Kidney tubule cell (primary cell): ENCODE measurements at places on chromosomes 1 and 21.
A peak's percentile ranks its signal among the peaks of the same experiment; 100 is the strongest.

- DNase-seq = peak; percentile 4
Measured at GRCh38 chr1:197619008-197619640, 156.2 kb downstream of the DENND1B start.

DNA sequence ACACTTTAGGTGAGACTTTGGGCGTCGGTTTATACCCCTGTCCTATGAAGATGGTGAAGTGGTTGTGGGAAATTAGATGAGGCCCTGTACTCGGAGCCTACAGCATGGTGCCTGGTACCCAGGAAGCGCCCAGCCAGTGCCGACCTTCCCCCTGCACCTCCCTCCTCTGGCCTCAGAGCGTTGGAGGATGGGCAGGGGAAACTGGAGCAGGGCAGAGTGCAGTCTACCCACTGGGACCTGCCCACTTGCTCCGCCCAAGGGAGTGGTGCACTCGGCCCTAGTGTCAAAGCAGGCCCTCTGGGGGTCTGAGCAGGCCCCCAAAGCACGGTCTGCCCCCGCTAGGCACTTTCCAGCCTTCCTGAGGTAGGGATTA, 13.0 kb upstream of the TTC22 start:
- DNase-seq = no peak

DNA sequence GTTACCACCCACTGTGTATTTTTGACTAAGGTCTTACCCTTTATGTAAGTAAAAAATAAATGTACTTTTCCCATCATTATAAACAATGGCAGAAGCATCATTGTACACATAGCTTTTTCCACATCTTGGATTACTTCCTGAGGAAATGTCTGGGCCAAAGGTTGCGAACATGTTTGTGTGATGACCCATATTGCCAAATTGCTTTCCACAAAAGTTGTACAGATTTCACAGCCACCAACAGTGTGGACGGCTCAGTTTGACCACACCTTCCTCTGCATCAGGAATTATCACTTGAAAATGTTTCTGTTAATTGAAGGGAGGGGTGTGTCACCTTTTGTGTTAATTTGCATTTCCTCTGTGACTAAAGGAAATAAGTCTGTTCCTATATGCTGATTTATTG, 25.7 kb downstream of the AKNAD1 start:
- DNase-seq = no peak

DNA sequence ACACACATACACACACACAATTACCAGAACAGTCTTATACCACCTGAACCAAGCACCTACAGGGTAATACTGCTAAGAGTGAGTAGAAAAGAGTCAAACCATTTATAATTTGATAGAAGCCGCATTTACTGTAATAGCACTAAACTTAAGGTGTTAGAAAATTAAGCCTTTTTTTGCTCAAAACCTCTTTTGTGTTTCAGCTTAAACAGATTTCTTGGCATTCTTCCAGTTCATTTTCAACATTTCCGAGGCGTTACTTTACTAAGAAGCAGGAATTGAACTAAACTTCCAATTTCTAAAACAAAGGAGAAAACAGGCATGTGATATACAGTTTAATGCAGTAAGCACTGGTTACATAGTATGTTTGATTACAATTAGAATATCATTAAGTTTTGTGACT, 387.2 kb downstream of the NCAM2 start:
- no peak for DNase-seq

DNA sequence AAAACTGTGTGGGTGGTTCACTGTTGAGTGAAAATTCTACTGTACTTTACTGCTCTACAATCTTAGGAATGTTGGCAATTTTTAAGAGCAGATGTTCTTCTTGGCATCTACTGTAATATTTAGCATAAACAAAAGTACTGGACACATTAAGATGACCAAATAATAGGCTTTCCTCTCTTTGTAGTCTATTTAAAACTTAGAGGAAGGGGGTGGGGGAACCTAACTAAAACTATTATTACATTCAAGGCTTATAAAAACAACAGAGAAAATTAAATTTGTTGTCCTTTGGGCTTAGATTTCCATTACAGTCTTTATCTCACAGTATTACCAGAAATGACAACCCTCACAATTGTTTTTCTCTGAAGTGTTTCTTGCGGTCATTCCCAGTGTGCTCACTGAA, 181.2 kb downstream of the PLPPR4 start:
- no peak for DNase-seq

DNA sequence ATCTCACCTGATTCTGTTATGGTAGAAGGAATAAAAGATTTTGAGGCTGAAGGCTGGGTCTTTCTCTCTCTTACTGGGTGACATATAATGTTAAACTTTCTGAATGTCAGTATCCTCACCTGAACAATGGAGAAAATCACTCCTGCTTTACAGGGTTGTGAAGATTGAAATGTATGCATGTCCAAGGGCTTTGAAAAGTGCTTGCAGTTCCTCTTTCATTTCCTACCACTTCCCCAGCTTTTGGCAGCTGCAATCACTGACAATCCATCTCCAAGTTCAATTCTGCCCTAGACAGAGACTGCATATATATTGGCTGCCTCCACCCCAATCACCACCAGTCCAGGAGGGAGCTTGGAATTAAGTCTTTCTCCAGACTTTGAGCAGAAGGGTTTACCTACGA, 39.8 kb downstream of the FAM78B start:
- no peak for DNase-seq

GRCh38 chr1:6832531-6833188, 47.4 kb downstream of the CAMTA1 start:
- DNase-seq = no peak

DNA sequence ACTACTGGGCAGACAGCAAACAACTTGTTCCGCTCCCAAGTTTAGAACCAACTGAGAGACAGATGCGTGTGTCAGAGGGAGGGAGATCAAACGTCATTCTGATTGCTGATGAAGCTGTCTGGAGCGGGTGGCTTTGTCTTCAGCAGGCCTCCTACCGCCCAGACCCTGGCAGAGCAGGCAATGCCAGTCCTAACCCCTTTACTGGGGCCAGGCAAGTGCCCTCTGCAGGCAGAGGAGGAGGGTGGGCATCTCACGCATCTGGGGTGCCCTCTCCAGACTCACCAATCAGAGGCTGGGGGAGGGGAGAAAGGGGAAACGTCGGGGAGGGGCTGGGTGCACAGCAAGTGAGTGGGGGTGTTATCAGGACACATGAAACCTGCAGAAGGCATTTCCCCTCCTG, 126.6 kb downstream of the ACTL8 start:
- DNase-seq = no peak

DNA sequence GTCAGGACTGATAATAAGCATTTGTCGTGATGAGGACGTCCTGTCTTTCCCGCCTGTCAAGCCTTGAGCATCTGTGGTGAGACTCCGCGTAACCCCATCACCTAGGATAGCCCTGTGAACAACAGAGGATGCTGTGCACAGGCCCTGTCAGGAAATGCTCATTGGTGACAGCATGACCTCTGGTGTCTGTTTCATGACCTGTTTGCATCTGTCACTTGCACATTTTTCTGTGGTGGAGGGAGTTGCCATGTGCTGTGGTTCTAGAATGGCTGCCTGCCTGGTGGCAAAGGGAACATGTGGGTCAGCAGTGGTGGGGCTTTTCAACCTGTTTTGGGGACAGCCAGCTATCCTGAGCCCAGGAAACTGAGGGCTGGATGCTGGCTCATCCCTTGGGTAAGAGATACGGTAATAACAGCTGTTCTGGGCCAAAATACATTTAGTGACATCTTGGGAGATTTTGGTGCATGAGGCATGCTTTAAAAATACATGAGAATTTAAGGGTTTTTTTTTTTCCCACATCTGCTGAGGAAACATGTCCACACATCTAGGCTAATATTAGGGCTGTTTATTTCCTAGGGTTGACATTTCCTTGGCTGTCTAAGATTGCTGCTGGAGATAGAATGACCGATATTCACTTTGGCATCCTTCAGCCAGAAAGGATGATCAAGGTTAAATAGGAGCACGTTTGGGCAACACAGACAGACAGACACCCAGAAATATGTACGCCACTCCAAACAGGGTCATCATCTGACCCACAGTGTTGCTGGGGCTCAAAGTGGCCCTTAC, 52.9 kb downstream of the KCNC4 start:
- no peak for DNase-seq

DNA sequence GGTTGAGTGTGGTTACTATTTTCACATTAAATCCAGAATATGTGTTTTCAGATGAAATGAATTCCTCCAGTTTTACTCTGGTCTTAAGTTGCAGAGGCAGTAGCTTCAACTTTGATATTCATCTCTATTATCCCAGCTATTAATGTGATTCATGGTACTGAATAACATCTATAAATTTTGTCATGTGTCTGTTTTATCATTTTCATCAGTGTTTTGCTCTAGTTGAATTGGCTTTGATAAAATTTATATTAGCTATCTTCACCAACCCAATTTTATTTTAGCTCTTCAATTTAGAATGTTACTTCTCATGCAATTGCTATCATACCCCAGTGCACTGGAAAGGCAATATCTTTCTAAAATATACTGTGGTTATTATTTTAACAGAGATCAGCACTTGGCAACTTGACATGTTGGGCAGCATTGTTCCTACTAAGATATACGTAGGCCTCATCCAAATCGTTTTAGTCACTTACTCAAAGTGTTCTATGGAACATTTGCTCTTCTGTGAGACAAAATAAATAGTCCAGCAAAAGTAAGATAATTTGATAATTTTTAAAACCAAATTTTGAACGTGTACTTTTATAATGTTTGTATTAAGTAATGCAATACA, 184.3 kb downstream of the NCAM2 start:
- DNase-seq = no peak

- peak; percentile 65 for DNase-seq
Measured at GRCh38 chr1:55893155-55893554, 678.0 kb upstream of the USP24 start.

DNA sequence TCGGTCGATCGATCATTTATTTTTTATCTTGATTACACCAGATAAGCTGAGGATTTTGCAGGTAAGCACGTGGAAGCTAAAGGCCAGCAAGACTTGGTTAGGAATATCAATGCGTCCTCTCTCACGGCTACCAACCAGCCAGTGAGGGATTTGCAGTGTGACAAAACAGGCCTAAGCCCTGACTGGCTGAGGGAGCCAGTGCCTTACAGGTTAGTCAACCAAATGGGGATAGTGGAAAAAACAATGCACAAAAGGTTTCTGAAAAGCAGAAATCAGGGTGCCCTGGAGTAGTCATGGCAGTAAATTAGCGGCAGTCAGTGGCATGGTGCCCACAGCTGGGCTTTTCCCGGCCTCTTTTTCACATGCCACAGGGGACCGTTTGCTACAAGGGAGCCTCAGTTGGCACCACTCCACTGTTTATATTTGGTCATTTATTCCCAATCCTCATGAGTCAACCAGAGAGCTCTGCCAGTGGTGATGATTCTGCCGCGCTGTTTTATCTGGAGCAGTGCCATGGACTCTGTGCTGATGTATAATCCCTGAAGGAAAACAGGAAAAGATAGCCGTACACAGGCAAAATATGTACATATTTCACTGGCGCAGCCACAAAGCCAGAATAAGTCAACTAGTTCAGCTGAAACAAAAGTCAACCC, 167.6 kb downstream of the RHOU start:
- DNase-seq = peak; percentile 96

GRCh38 chr1:6183520-6183989, 3.4 kb upstream of the CHD5 start:
- peak; percentile 52 for DNase-seq

DNA sequence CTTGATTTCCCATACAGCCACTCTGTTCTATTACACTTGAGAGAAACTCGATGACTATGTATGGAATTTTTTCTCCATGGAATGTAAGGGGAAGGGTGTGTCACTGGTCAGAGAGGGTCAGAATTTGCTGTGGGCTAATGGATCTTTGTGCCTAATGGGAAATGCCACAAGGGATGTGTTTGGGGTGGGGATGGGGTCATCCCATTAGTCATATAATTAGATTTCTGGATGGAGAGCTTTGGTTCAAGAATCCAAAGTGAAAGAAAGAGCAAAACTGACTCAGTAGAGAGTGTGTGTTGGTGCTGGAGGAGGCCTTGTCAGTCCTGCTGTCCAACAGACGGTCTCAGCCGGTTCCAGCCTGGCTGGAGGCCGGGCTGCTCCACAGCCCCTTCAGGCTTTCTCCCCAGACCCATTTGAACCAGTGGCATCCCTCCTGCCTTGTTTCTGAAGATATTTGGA, 86.4 kb downstream of the LAMC2 start:
- DNase-seq = peak; percentile 81

DNA sequence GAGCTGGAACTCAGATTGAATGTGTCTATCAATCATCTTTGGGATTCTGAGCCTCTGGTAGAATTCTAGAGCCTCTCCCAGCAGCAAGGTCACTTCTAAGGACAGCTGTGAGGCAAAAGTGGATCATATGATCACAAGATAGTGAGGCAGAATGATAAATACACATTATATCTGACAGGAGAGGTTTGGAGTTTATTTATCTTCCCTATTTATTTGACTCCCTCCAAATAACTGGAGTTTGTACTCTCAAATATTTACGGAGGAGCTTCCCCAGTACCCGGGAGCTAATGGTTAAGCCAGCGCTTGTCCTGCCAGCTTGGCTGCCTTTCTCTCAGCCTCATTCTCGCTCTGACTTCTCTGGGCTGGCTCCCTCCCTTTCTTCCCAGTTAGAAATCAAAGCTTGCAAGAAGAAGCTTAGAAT, 2.3 kb downstream of the HMGCS2 start:
- DNase-seq = no peak

DNA sequence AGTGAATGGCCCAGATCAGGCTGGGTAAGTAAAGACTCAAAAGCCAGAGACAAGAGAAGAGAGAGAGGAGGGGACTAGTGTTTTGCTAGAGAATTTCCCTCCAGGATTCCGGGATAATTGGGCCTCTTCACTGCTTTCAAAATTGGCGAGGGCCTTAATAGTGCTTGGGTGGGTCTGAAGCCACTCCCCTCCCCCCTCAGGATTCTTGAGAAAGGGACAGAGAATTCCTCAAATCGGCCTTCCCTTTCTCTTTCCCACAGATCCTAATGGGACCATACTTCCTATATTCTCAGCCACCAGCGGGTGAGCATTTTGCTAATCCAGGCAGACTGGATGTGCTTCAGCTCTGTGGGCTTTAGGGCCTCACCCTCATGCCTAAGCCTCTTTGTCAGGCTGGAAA, 11.9 kb downstream of the SFN start:
- DNase-seq = no peak

DNA sequence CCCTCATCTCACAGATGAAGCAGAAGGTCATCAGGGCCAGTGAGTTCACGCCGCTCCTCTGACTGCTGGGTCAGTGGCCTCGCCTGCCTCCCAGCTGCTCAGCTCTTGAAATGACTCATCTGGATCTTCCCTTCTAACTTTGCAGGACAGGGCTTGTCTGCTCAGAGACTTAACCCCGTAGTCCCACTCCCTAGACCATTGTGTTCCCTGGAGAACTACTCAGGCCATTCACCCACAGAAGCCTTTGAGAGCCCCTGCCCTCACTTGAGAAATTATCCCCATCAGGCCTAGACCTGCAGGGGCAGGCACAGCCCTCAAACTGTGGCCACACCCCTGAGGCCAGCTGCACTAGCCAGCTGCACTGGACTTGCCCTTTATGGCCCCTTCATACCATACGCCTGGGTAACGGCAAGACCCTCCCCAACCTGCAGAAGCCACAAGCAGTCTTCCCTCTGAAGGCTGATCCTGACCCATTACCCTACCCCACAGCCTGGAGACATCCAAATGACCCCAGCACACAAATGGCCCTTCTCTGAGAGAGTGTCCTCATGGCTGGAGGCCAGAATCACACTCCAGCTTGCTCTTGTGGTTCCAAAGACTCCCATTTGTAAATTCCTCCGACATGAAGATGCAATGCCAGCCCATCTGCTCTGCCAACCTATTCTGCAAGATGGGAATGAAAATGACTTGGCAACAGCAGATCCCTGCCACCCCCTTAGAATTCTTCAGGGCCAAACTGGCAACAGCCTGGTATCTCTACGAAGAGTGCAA, 33.2 kb downstream of the RCSD1 start:
- DNase-seq = peak; percentile 46

GRCh38 chr21:36092681-36093080, 22.9 kb downstream of the CBR1 start:
- DNase-seq = peak; percentile 60
